ENCODE measurements at places on chromosomes 2 and 18.

DNA sequence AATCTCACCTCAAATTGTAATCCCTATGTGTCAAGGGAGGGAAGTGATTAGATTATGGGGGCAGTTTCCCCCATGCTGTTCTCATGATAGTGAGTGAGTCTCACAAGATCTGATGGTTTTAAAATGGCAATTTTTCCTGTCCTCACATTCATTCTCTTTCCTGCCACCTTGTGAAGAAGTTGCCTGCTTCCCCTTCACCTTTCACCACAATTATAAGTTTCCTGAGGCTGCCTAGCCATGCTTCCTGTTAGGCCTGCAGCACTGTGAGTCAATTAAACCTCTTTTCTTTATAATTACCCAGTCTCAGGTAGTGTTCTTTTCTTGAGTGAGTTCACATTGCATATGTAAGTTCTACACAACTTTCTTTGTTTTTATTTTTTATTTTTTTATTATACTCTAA lies 271.5 kb downstream of the EXOC6B start:
- DNase-seq: no peak

- no peak for DNase-seq
Observed at GRCh38 chr2:100653449-100654035, 90.7 kb downstream of the PDCL3 start.

GRCh38 chr2:28613633-28614501 lies 118.0 kb downstream of the PLB1 start:
- DNase-seq: peak; percentile 32

DNA sequence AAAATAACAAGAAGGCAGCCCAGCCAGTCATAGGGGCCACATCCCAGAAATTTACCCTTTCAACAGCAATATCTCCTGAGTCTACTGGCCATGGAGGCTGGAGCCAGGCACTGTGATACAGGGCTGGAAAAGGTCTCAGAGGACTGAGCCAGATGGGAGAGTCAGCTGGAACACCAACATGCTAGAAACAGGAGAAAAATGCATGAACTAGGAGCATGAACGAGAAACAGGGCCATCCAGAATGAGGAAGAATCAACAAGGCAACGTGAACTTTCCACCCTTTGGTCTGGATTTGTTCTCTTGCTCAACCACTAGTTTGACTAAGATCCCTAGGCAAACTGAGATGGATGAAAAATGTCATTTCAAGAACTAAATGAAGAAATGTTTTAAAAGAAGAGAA lies 13.1 kb downstream of the PID1 start:
- no peak for DNase-seq

GRCh38 chr2:116935097-116935814 lies 879.2 kb upstream of the DDX18 start:
- no peak for DNase-seq

DNA sequence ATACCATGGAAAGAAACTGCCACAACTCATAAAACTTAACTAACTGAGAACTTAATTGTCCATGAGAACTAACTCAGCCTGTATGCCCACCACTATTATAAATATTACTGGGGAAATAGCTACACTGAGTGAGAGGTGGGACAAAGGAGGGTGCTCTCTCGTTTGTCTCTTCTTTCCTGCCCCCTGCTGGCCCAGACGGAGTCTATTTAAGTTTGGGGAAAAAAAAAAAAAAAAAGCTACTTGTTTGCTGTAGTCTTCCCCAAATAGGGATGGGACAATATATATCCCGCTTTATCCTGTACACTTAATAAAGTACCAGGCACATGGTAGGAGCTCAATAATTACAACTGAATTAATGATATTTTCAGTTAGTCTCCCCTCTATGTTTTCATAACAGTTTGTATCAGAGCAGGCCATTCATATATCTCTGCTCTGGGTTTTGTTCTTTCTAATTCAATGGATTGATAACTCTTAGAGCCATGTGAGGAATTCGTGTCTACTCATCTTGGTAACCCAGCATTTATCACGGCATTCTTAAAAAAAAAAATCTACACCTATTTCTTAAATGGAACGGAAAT lies 647.6 kb upstream of the PKDCC start:
- DNase-seq: peak; percentile 17

- no peak for DNase-seq
Observed at GRCh38 chr2:21792571-21792970, 668.8 kb downstream of the TDRD15 start.

DNA sequence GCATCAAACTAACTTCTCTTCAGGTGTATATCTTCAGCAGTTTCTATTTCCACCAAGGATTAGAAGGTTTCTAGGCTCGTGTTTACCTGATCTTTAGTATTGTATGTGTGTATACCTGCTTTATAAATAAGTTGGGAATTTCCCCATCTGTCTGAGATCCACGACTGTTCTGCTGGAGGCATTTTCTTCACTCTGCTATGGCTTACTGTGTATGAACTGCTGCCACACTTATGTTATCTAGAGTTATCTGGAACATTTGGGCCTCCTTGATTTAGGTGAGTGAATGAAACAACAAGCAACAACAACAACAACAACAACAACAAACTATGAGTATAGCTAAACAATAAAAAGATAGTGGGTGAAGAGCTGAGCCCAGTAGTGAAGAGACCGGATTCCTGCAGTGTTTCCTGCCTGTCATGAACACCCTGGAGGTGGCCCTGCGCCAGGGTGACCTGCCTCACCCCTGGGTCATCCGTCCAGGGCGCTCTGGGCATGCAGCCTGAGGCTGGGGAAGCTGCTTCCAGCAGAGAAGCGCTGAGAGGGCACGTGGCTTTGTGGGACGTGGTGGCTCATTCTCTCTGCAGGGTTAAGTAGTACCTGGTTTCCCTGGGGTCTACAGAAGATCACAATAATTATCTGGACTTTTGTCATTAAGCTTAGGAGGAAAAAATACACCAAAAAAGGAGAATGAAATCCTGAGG lies 56.1 kb upstream of the GATA6 start:
- DNase-seq: no peak
